ENCODE measurements at places on chromosomes 1 and 21.

DNA sequence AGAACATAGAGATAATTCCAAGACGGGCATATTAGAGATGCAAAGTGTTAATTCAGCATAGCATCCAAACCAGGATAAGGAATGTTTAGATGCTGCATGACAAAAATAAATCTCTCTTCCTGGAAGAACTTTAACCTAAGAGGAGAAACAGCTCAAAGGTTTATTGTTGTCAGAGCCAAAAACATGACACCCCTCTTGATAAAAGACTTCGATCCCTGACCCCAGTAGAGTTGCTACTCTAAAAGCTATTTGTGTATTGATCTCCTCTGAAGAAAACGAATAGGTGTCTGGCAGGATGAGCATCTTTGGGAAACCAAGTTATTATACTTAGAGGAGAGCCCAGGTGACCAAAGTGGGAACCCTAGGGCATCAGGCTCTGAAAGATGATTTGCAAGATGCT is 158.1 kb downstream of the PIGK start:
- DNase-seq, result no peak

GRCh38 chr1:30320581-30320890 is 402.8 kb downstream of the MATN1 start:
- DNase-seq, result no peak

GRCh38 chr1:87144316-87144895 is 184.3 kb upstream of the LMO4 start:
- no peak for DNase-seq

DNA sequence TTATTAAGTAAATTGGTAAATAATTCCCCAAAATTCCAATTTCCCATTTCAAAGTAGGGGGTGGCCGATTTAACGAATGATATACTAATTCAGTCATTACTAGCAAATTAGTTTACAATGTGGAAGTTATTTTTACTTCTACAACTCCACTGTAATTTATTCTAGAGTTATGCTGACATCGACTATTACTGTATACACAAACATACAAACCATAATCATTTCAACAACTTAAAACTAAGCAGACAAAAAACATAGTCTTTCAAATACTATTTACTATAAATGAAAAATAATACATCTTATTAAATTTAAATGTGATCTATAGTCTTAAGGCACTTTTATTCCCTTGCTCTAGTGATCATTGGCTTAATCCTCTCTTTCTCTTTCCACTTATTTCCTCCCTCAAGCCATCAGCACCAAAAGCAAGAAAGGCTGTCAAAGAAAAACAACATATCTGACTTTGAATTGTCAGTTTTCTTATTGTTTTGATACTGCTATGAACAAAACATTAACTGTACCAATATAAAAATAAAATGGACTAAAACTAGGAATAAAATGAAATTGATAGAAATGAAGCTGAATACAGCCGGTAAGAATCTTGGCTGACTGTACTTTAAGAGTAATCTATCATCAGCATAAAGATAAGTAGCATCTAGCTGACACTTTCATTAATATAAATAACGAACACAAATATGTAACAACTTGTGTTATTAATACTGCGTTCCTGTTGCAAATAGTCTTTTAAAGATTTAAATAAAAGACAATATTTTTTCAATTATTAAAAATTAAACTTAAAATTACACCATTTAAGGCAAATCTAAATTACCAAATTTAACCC is 4.1 kb downstream of the CDC42BPA start:
- no peak for DNase-seq

DNA sequence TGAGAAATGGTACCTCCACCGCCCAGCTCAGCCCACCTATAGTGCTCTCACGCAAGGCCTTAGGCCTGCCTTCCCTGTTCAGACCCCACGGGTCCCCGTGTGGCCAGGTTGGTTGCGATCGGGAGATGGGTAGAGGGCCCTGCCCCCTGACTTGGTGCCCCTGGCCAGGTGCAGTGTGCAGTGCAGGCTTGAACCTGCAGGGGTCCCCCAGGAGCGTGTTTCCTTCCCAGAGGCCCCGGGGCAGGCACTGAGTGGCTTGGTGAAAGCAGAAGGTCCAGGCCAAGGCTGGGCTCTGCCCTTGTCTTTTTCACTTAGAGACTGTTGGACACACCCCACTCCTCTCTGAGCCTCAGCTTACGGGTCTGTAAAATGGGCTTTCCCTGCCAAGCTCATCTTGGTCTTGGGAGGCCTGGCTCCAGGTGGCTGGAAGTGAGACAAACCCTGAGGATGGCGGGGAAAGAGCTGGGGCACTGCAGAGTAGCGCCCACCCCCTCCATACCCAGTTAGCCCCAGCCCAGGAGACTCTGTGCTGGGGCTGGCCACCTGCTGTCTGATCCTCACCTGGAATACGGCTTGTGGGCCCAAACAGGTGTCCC is 9.3 kb upstream of the HES5 start:
- DNase-seq, result no peak

GRCh38 chr1:1594602-1595260 is 5.2 kb downstream of the FNDC10 start:
- DNase-seq, result no peak

- DNase-seq, result no peak
Observed at GRCh38 chr1:175309996-175310395, 117.4 kb upstream of the KIAA0040 start.

GRCh38 chr21:42062236-42063022 is 8.7 kb upstream of the UMODL1 start:
- DNase-seq, result peak; percentile 94

DNA sequence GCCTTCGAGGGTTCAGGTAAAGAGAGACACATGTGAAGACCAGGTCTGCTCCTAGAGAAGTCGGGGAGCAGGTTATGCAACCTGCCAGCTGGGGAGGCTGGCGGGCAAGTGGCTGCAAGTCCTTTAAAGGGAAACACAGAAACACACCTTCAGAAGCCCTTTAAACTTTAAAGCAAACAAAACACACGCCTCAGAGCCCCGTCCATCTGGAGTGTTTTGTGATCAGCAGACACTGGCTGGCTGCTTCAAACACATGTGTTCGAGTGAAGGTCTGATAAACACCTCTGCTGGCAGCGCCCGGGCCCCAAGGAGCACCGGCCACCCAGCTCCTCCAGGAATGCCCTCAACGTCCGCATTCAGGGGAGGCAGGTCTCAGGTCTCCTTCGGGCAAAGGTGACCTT is 15.2 kb downstream of the RIPK4 start:
- DNase-seq, result no peak

DNA sequence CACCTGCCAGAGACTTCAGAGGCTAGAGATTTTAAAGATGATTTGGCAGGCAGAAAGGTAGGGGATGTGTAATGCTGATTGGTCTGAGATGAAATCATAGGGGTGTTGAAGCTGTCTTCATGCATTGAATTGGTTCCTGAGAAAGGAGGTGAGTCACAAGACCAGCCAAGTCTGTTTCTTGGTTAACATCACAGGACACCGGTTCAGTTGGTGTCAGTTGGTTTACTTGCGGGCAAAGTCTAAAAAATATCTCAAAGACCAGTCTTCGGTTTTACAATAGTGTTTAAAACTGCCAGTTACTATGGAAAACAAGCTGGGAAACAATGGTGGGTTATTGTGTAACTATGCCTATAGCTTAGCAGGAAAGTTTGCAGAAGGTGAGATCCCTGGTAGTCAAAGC is 305.9 kb downstream of the BARHL2 start:
- DNase-seq, result no peak

All from T-cell (primary cell).